Left colon (tissue), 2 donors: ENCODE measurements at places on chromosomes 7 and 10. TPM values are rescaled to one million over a fixed set of nuclear protein-coding genes. Genes with fewer than 3 reads are reported as not detected.

- DNase-seq, result no peak
These were observed at the start of gene STX1A for GRCh38 chr7:73718905-73719805. STX1A (minus strand) TSS chr7:73719669; CDS start chr7:73719631, 38 bp downstream.

The NFE2L3 gene
- total RNA-seq, result 8.8 TPM

The RAMP3 gene
- 9.5 TPM for total RNA-seq

The C1QL3 gene
- 0.11 TPM for total RNA-seq

DNA sequence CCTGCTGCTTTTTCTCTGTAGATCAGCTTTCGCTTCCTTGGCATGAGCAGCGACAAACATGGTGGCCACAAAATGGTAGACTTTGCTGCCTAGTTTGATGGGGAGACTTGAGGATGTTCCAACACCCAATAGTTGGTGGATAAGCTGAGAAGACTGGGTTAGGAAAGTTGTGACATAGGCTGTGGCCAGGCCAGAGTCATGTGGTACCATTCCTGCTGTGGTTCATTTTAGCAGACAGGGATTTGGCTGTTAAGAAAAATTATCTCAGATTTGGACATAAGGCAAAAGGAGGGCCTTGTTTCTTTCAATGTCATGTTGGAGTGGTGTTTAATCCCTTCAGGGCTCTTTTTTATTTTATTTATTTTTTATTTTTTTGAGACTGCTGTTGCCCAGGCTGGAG is 26.6 kb upstream of the FAM180A start:
- DNase-seq, result no peak

The LRRC27 gene
- 6.5 TPM for total RNA-seq

The SPOCK2 gene
- total RNA-seq, result 4.5 TPM

DNA sequence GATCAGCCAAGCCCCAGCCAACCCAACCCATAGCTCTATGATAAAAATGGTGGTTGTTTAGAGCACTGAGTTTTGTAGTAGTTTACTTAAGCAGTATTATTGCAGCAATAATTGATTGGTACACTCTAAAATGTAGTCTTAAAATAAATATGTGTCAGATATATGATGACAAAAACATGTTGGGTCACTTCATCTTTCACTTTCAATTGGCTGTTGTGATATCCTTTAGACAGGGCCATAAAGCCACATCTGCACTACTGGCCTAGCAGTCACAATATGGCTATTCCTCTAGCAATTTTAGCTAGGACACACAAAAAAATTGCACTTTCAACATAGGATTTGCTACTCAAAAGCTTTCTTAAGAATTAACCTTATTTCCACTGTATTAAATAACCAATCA is 5.9 kb upstream of the CAV1 start:
- DNase-seq, result no peak

DNA sequence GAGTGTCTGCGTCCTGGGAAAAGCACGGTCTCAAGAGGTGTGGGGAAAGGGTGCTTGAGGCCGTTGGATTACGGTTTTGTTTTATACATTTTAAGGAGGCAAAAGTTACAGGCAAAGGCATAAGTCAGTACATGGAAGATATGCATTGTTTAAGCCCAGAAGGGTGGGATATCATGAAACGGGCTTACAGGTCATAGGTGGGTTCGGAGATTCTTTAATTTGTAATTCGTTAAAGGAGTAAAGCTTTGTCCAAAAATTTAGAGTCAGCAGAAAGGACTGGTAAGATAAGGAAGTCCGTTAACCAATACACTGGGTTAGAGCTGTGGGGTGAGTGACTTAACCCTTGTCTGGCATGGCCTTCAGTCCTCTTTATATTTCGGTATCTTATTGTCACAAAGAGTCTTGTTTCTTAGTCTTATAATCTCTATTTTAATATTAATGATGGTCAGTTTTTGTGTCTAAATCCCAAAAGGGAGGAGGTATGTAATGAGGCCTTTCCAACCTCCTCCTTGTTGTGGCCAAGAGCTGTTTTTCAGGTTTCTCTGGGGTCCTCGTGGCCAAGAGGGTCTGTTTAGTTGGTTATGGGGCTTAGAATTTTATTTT is 12.7 kb downstream of the TSPAN14 start:
- DNase-seq, result no peak

The BTBD16 gene
- total RNA-seq, result 0.15 TPM

The LAMB1 gene
- total RNA-seq, result 132 TPM

DNA sequence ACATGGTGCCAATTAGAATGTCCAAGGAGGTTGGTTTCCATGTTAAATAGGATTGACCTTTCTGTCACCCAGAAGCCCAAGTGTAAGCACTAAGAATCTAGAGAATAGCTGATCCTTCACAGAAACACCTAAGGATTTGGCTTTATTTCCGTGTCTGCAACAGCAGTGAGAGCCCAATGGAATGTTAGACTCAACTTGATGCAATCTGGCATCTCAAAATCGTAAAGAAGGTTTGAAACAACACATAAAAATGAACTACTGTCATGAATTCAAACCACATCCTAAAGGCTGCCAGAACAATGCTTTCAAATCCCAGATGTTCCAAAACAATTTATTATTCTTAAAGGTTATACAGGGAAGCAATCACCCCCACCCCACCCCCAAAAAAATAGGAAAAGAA is 18.6 kb downstream of the PPP1R3C start:
- DNase-seq, result no peak

The ANXA11 gene
- total RNA-seq, result 427 TPM

The ADRA2A gene
- total RNA-seq, result 24.3 TPM

DNA sequence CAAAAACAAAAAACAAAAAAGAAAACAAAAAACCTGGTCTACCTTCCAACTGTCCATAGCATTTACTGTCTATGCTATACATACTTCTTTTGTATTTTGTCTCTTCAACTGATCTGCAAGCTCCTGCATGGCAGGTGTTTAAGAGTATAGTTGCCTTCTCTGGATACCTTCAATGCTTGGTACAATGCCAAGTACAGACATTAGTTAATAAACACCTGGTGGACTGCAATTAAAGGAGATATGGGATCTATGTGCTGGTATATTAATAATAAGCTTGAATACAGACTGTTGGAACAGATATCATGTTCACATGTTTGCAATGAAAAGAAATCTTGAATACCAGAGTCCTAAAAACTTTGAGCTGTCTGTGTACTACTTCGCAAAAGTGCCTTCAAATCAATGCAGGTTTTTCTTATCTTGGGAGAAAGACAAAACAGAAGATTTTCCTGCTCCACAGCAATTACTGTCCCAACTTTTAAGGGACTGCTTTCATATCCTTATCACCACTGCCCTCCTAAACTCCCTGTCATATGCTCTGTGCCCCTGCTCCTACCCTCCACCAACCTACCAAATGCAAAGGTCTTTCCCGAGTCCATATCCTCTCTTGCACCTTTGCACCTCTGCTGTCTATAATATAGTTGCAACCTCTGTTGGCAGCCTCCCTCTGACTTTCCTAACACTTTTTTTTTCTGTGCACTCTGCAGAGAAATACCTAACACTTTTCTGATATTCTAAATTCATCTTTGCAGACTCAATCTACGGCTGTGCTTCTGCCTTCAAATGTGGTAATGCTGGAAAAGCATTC is 85.1 kb downstream of the DNMBP start:
- DNase-seq, result no peak

- peak; percentile 66 for DNase-seq
These were observed 647 bp downstream of the ECHS1 start for GRCh38 chr10:133372507-133372906.

DNA sequence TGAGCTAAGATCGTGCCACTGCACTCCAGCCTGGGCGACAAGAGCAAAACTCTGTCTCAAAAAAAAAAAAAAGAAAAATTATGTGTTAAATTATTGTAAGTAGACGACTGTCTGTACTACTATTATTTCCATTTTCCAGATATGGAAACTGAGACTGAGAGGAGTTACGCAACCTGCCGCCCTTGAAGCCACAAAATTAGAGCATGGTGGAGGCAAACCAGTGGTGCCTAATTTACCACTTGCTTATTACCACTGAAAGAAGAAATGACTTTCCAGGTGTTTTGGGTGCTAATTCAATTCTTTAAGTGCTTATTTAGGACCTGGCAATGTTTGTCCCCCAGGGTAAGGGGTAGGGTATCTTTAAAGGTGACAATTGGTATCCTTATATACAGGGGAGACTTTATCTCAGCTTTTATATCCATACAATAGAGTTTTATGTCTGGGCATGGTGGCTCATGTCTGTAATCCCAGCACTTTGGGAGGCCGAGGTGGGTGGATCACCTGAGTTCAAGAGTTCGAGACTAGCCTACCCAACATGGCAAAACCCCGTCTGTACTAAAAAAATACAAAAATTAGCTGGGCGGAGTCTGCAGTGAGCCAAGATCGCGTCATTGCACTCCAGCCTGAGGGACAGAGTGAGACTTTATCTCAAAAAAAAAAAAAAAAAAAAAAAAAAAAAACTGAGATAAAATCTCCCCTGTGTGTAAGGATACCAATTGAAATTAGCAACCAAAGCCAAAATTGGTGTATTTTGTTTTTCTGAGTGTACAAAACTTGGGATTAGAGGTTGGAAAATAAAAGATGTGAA is 16.6 kb upstream of the CAMK1D start:
- DNase-seq, result no peak
